ENCODE measurements at places on chromosomes 11 and 22. TPM values are rescaled to one million over a fixed set of nuclear protein-coding genes. Genes with fewer than 3 reads are reported as not detected.

The C11orf86 gene
- 0.21 TPM for total RNA-seq

The SART1 gene
- total RNA-seq, result 55.8 TPM

The TH gene
- total RNA-seq, result not detected

The GRM5 gene
- 0.45 TPM for total RNA-seq

The GLYAT gene
- 0.10 TPM for total RNA-seq

Data from GM23338 (cell line).